ENCODE measurements at places on chromosomes 6 and 20. TPM values are rescaled to one million over a fixed set of nuclear protein-coding genes. Genes with fewer than 3 reads are reported as not detected.

CST7 gene
- 3.2 TPM for total RNA-seq

POU3F2 gene
- total RNA-seq: not detected

KCNB1 gene
- 2.6 TPM for total RNA-seq

PCMT1 gene
- total RNA-seq: 58.7 TPM

ASIP gene
- not detected for total RNA-seq

CDK5RAP1 gene
- total RNA-seq: 19.5 TPM

CPNE1 gene
- 102 TPM for total RNA-seq

SRC gene
- 155 TPM for total RNA-seq

HNF4A gene
- total RNA-seq: 173 TPM

FAM83B gene
- 38.0 TPM for total RNA-seq

OOEP gene
- not detected for total RNA-seq

DNA sequence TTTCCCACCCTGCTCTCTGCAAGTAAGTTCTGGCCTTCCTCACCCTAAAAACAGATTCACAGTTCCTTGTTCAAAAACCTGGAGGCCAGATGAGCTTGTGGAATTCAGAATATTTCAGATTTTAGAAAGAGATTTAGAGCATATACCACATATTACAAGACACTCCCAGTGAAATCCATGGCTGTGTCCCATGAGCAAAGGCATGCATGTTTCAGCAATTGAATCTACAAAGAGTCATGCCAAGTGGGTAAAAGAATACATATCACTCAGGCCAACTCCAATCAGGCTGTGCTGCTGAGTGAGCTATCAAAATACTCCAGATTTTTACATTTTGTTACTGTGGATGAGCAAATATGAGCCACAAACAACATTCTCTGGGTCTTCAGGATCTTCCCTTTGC lies 10.2 kb upstream of the NEDD9 start:
- no peak overlapping the region for H3K27ac ChIP-seq
- H3K27me3 ChIP-seq: no peaks in the 10 kb centered on the region
- no peak overlapping the region for H3K4me3 ChIP-seq
- no peaks in the 10 kb centered on the region for H3K4me1 ChIP-seq

DNA sequence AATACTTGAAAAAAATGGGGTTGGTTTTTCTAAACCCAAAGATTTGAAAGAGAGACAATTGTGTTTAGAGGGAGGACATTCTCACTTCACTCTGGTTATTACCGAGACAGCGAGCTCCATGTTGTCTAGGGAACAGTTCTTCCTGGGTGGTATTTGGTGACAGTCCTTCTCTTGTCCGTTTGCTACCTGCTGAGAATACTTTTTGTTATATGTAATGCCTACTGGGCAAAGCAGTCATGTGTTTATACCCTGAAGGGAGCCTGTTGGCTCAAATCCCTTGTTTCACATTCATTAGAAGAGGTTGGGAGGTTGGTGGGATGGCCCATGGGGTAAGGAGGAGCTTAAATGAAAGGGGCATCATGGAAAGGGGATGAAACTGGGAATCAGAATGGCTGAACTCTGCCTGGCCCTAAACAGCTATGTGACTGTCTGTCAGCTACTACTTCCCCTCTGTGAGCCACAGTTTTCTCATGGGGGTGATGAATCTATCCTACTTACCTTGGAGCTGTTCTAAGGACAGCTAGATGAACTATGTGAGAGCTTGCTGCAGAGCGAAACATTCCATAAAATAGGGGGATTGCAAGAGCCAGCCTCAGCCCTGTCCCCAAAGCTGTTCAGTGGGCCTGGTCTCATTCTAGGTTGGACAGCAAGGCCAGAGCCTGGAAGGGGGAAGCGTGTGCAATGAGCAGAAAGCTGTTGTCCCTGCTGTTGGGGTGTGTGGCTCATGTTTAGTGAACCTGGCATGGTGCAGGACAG lies 43.5 kb downstream of the FNDC1 start:
- H3K36me3 ChIP-seq: no peaks in the 10 kb centered on the region
- H3K27me3 ChIP-seq: no peaks in the 10 kb centered on the region
- no peaks in the 10 kb centered on the region for H3K4me1 ChIP-seq
- DNase-seq: no peak
- H3K4me3 ChIP-seq: no peak overlapping the region

DNA sequence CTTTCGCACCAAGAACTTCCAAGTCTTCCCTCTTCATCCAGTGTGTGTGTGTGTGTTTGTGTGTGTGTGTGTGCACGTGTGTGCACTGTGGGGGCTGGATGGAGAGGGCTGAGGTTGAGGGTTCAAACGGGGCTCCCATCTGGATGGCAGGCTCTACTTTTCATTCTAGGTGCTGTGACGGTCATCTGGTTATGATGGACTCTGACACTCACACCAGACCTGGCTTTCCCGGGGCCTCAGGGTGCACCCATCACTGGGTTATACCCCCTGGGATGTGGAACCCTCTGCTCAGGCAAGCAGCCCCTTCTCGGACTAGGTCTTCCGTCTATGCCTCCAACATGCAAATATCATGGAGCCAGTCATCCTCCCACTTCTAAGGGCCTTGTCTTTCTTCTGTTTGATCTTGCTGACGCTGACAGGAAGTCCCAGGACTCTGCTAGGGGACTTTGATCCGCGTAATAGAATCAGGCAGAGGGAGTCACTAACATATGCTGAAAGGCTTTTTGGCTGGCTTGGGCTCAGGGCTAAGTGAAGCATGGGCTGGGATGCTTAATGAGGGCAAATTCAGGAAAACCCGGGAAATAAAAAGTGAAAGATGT lies 313.6 kb downstream of the CDC5L start:
- no peaks in the 10 kb centered on the region for H3K36me3 ChIP-seq
- no peak for DNase-seq
- H3K4me3 ChIP-seq: no peak overlapping the region
- no peaks in the 10 kb centered on the region for H3K4me1 ChIP-seq

DNA sequence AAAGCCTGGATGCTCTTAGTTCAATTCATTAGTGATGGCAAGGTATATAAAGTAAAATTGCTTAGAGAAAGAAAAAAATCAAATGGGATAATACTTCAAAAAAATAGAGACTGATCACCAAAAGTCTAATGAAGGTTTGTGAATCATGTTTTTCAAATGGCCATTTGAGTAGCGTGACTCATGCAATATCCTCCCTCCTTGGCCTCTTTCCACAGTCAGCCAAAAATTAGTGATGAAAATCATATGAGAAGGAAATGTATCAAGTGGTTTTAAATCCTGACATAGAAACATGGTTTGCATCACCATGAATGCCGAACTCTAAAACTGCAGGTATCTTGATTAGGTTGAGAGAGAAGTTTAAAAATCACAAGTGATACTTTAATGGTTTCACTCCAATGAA lies 1.2 kb upstream of the COL19A1 start:
- peaks cover 43% of the 10 kb centered on the region for H3K27me3 ChIP-seq
- H3K36me3 ChIP-seq: no peaks in the 10 kb centered on the region
- H3K27ac ChIP-seq: no peak overlapping the region
- no peak for DNase-seq
- no peaks in the 10 kb centered on the region for H3K4me1 ChIP-seq

DNA sequence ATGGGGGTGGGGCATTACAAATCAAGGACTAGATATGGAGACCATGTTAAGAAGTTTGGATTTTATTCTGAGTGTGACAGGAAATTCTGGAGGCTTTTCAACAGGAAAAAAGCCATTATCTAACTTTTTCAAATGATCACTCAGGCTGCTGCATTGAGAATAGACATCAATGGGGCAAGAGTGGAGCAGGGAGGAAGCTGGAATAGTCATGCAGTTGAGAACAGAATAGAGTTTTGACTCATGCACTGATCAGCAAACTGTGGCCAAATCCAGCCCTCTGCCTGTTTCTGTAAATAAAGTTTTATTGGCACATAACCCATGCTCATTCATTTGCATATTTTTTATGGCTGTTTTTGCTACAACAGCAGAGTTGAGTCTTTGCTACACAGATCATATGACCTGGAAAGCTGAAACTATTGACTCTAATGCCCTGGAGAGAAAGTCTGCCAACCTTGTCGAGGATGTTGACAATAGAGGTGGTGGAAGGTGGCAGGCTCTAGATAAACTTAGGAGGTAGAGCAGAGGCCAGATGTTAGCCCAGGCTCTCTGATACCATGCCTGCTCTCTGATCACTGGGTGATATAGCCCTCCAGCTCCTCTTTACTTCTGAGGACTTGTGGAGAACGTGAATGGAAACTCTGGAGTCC lies 441.8 kb downstream of the PTPRT start:
- no peaks in the 10 kb centered on the region for H3K27me3 ChIP-seq
- H3K36me3 ChIP-seq: no peaks in the 10 kb centered on the region
- H3K4me3 ChIP-seq: no peak overlapping the region

DNA sequence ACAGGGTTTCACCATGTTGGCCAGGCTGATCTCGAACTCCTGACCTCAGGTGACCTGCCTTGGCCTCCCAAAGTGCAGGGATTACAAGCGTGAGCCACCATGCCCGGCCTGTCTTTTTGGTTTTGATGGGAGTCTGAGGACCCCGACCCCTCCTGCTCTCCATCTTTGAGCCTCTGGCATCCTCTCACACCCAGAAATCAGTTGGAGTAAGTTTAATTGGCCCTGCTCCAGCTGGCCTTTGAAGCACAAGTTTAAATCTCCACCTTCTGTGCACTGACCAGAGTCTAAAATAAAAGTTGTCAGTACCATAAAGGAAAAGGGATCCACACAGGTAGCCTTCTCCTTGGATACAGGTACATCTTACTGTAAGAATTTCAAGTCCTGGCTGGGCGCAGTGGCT lies 15.9 kb upstream of the C20orf144 start:
- H3K27ac ChIP-seq: no peak overlapping the region
- no peak overlapping the region for H3K4me3 ChIP-seq

DNA sequence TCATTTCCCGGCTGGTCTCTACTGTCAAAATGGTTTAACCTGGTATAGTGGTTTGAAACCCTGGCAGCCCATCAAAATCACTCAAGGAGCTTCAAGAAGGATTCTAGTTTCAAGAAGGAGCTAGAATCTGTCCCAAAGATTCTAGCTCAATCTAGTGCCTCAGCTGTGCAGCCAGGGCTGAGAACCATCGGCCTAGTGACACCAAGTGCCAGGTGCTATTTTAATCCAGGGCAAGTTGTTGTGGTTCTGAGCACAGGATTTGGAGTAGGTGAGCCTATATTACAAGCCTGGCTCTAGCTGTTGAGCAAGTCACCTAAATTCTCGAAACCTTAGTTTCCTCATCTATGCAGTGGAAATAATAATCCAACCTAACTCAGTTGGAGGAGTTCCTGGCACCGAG lies 3.7 kb downstream of the MOCS1 start:
- DNase-seq: no peak
- peak overlapping the region; percentile 33 for H3K27ac ChIP-seq
- no peaks in the 10 kb centered on the region for H3K36me3 ChIP-seq
- H3K4me1 ChIP-seq: peaks cover 20% of the 10 kb centered on the region
- no peak overlapping the region for H3K4me3 ChIP-seq

GRCh38 chr6:156778454-156779205 lies 1.5 kb downstream of the ARID1B start:
- H3K27me3 ChIP-seq: no peaks in the 10 kb centered on the region
- no peaks in the 10 kb centered on the region for H3K36me3 ChIP-seq
- peak; percentile 65 for DNase-seq
- H3K4me1 ChIP-seq: peaks cover 14% of the 10 kb centered on the region

GRCh38 chr6:33312361-33313104 lies 1.3 kb downstream of the TAPBP start:
- peak overlapping the region; percentile 63 for H3K4me3 ChIP-seq
- peak; percentile 89 for DNase-seq
- H3K27ac ChIP-seq: peak overlapping the region; percentile 97
- H3K4me1 ChIP-seq: peaks cover 18% of the 10 kb centered on the region

GRCh38 chr6:35955970-35956369 lies 35.1 kb upstream of the SRPK1 start:
- H3K4me3 ChIP-seq: no peak overlapping the region
- no peak overlapping the region for H3K27ac ChIP-seq
- H3K36me3 ChIP-seq: no peaks in the 10 kb centered on the region
- DNase-seq: no peak
- H3K27me3 ChIP-seq: no peaks in the 10 kb centered on the region
- no peaks in the 10 kb centered on the region for H3K4me1 ChIP-seq

GRCh38 chr6:33978412-33979150 lies 167.3 kb downstream of the GRM4 start:
- peaks cover 20% of the 10 kb centered on the region for H3K27me3 ChIP-seq
- H3K4me3 ChIP-seq: no peak overlapping the region
- DNase-seq: no peak
- H3K27ac ChIP-seq: no peak overlapping the region
- H3K4me1 ChIP-seq: peaks cover 8% of the 10 kb centered on the region
- H3K36me3 ChIP-seq: no peaks in the 10 kb centered on the region

- no peaks in the 10 kb centered on the region for H3K27me3 ChIP-seq
- no peak overlapping the region for H3K4me3 ChIP-seq
- no peak overlapping the region for H3K27ac ChIP-seq
- DNase-seq: no peak
- H3K36me3 ChIP-seq: no peaks in the 10 kb centered on the region
Observed at GRCh38 chr20:14820771-14821170, 483.4 kb upstream of the FLRT3 start.

GRCh38 chr20:45347936-45348778 lies at the start of gene SDC4:
Gene SDC4, minus strand, starts transcription at chr20:45348424. Its CDS starts 40 bp downstream, at chr20:45348384.
- no peaks in the 10 kb centered on the region for H3K36me3 ChIP-seq
- H3K4me3 ChIP-seq: peak within 1 kb of the TSS; percentile 67
- peaks cover 48% of the 10 kb centered on the region for H3K4me1 ChIP-seq
- DNase-seq: peak; percentile 78
- H3K27me3 ChIP-seq: no peaks in the 10 kb centered on the region
- peak within 1 kb of the TSS; percentile 92 for H3K27ac ChIP-seq

GRCh38 chr6:34595332-34596184 lies 39.4 kb upstream of the SPDEF start:
- H3K27me3 ChIP-seq: no peaks in the 10 kb centered on the region
- DNase-seq: no peak
- peaks cover 29% of the 10 kb centered on the region for H3K4me1 ChIP-seq
- H3K4me3 ChIP-seq: no peak overlapping the region
- H3K27ac ChIP-seq: no peak overlapping the region

DNA sequence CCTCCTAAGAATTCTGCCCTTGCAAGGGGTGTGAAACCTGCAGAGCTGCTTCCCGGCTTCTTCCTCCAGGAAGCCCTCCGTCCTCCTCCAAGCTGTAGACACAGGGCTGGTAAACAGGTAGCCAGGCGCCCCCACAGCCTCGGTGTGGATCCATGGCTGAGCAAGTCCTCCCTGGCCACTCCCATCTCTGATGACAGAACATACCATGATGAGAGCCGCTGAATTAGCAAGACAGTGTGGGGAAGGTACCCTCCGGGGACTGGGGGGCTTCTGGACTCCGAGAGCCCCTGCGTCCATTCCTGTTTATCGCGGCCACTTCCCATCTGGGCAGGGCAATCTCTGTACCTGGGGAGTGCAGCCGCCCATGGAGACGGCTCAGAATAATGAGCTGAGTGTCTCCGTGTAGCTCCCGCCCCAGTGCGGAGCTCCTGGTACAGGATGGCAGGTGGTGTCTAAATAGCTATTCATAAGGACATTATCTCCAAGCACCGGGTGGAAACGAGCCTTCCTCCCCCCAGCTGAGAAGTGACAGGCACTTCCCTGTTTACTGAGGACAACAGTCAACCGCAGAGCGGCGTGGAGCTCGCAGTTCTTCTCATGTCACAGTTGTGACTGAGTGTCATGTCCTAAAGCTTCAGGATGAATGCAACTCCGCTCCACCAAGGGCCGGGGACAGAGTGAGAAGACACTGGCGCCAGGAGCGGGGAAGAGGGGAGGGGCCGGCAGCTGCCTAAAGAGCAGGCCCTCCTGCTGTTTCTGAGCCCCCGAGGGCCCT lies 22.7 kb upstream of the NTSR1 start:
- peaks cover 13% of the 10 kb centered on the region for H3K4me1 ChIP-seq
- DNase-seq: peak; percentile 61
- H3K36me3 ChIP-seq: no peaks in the 10 kb centered on the region
- peaks cover 7% of the 10 kb centered on the region for H3K27me3 ChIP-seq
- H3K4me3 ChIP-seq: no peak overlapping the region
- H3K27ac ChIP-seq: peak overlapping the region; percentile 4
